ENCODE measurements at places on chromosomes 12 and 14.
A peak's percentile ranks its signal among the peaks of the same experiment; 100 is the strongest.

DNA sequence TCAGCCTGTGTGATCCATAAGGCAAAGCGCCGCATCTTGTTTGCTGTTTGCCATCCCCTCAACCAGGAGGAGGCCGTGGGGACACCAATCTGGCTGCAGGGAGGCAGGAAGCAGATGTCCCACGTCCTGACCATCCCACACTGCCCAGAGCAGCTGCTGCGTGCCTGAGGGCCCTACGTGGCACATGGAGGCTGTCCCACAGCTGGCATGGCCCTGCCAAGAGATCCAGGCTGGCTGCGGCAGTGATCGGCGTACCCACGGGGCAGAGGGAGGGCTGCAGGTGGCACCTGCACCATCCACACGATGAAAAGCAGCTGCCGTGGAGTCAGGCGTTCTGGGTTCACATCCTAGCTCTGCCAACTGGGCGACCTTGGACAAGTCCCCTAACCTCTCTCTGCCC, 42.0 kb downstream of the NCOR2 start:
- no peak for DNase-seq

GRCh38 chr12:99121546-99121945, 476.5 kb downstream of the APAF1 start:
- DNase-seq = no peak

DNA sequence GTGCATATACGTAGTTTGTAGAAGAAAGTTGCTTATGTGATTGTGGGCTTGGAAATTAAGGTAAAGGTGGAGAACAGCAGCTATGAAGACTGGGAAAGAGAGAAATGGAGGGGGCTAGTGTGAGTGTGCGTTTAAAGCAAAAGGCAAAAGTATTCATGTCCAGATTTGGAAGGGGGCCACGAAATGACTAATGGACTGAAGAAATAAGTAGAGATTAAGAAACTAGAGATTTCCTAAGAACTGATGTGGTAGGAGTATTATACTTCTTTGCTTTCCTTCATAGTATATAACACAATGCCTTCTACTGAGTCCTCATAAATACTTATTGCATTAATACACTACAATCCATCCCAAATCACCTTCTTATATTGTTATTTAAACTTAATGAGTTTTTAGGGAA, 298.6 kb upstream of the NOVA1 start:
- DNase-seq = no peak

- no peak for DNase-seq
Measured at GRCh38 chr14:66380143-66380542, 106.0 kb upstream of the CCDC196 start.

- peak; percentile 76 for DNase-seq
Measured at GRCh38 chr14:21087294-21088091, 11.0 kb downstream of the ZNF219 start.

GRCh38 chr12:71857657-71858056, 18.1 kb downstream of the TBC1D15 start:
- no peak for DNase-seq

GRCh38 chr14:50497351-50497750, 35.0 kb downstream of the MAP4K5 start:
- DNase-seq = no peak

- DNase-seq = no peak
Measured at GRCh38 chr12:131351319-131352028, 359.4 kb upstream of the SFSWAP start.

DNA sequence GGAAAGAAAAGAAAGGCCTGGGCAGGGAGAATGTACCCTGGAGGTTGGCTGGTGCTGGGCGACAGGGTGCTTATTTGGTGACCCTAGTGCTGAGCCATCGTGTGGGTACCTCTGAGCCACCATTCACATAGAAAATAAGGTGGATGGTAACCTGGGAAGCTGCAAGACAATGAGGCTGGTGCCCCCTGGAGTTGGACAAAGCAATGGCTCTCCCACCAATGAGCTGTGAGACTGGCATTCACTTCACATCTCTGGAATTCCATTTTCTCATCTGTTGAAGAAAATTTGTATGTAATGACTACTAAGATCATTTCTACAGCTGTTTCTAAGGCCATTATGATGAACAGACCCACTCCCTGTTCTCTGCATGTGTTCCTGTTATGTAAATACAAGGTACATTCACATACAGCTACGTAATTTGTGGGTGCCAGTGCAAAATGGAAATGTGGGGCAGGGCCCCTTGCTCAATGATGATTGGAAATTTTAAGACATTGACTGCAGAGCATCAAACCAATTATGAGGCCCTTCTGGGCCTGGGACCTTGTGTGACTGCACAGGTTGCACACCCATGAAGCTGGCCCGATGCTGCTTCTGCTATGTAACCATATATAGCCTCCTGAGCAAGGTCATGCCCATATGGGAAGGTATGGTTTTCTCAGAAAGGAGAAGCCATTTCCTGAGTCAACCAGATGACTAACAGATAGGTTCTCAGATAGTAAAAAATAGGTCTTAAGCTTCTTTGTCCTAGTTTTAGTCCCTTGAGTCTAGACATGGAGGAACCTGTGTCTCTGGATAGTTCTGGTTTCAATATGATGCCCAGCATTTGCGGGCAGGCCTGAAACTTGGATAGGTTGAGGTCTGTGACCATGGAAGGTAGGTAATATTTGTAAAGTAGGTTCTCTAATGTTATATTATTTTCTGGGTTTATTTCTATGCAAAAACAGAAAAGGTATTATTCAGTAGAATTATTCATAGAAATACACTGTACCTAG, 63.4 kb upstream of the IGF1 start:
- no peak for DNase-seq

DNA sequence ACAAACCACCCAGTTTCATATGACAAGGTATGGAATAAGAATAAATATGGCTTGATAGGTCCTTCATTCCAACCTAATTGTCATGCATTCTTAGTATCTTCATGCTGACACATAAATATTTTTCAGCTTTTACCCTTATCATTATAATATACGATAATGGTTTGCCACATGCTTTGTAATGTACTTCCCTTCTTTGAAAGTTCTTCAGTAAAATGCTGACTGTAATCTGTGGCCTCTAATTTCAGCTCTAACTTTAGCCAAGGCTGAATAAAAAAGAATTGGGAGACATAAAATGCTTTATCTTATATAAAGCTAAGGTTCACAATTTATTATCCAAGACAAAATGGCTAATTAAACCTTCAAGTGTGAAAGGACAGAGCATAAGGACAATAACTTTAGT, 2.6 kb upstream of the MAP4K5 start:
- DNase-seq = no peak

GRCh38 chr12:56120158-56120846, 2.2 kb downstream of the ZC3H10 start:
- DNase-seq = no peak

GRCh38 chr12:41076114-41076513, 112.0 kb upstream of the PDZRN4 start:
- DNase-seq = no peak

GRCh38 chr14:80839743-80840142, 101.8 kb downstream of the CEP128 start:
- no peak for DNase-seq

DNA sequence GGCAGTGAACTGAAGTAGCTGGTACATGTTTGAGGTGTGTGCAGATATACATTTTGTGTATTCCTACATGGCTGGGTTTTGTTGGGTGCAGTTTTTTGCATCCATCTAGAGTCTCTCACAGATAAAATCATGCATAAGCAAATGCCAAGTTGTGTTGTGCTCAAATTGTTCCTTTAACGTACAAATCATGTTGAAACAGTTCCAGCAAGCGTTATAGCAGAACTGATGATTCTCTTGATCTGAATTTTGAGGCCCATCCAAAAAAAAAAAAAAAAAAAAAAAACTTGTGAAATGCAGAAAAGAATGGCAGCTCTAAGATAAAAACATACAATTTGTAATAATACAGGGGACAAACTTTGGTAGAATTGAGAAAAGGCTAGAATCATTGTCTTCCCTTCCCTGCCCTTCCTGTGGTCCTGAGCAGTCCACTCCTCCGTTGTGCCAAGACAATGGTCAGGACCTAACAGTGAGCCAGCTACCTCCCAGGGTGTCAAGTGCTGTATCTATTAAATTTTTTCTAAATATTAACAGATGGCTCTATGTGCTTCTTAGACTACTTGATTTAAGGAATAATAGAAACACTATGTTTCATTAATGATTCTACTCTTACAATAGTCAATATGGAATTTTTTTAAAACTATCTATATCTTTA, 122.1 kb downstream of the PLEKHA5 start:
- DNase-seq = no peak

DNA sequence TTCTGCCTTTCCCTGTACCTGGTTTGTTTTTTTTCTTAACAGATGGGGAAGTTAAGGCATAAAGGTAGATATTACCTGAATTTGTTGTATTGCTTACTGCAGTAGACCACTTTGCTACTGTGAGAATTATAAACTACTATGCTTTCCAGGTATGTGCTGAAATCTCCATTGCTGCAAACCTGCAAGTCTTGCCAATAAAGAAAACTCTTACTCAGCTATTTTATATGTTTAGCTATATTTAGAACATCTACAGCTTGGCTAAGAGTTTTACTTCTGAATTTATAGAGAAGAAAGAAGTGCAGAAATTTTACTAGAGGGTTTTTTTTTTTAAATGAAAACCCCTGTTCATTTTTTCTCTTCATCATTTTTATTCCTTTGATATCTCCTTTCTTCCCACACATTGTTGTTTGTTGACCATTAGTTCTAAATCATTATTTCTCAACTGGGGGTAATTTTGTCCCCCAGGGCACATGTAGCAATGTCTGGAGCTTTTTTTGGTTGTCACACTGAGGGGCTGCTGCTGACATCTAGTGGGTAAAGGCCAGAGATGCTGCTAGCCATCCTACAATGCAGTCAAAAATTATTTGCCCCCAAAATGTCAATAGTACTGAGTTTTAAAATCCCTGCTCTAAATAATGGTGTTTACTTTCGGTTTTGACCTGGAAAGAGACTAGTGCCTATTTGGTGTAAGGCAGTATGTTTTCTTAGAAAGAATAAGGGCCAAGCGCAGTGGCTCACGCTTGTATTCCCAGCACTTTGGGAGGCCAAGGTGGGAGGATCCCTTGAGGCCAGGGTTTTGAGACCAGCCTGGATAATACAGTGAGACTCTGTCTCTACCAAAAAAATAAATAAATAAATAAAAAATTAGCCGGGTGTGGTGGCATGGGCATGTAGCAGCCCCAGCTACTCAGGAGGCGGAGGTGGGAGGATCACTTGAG, 48.6 kb downstream of the PCNX1 start:
- no peak for DNase-seq

DNA sequence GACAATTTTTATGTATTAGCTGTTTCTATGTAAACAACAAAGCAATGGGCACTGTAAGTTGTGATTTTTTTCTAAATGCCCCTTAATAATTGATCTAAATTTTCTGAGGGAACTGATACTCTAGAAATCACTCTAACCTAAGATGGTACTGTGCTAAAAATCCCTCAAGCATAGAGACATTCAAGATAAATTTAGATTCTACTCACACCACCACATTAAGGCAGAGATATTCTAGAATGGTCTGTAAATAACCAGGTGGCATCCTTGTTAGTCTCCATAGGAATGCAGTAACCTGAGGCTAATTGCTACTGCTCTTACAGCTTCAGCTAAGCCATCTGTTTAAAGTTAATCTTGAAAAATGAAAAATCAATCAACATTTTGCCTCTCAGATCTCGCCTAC, 87.3 kb downstream of the SLC41A2 start:
- no peak for DNase-seq

GRCh38 chr12:32754111-32754510, 1.6 kb downstream of the YARS2 start:
- no peak for DNase-seq

DNA sequence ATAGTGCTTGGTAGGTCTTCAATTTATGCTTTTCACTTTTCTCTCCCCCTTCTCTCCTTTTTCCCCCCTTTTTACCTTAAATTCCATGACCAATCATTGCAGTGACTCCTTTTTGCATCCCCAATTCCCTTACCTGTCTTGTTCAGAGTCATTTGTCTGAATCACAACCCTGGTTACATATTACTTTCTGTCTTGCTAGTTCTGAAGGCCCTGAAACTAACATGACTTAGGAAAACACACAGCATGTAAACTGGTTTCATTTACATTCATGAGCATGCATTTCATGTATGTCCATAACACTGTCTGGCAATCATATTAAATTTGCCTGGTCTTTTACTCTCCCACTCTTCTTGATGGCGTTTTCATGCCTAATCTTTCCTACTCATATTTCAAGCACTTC, 20.3 kb upstream of the FOXG1 start:
- DNase-seq = no peak

GRCh38 chr14:104228221-104228620, 89.8 kb downstream of the KIF26A start:
- DNase-seq = no peak

DNA sequence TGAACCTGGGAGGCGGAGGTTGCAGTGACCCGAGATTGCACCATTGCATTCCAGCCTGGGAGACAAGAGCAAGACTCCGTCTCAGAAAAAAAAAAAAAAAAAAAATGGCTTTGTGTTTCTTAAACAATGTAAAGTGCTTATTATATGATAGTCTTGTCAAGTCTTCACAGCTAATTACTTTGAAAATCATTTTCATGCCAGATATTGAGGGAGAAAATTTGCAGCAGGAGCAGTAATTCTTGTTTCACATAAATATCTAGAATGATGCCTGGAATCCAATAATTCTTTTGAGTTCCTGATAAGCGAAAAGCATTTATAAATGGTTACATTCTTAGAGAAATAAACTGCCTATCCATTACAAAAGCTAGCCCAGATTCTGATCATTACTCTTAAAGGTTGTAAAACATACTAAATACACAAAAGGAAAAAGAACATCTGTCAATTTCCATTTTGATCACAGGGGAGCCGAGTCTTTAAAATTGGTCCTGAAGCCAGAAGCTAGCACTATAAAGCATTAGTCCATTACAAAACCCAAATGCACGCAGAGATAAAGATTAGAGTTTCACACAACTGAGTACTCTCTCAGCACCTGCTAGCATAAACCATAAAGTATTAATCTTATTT, 50.3 kb downstream of the IFT81 start:
- no peak for DNase-seq

GRCh38 chr12:85630851-85631250, 205.4 kb downstream of the RASSF9 start:
- no peak for DNase-seq

All from BJ (cell line).